AG04449 (cell line): ENCODE measurements at places on chromosomes 3 and 15.

DNA sequence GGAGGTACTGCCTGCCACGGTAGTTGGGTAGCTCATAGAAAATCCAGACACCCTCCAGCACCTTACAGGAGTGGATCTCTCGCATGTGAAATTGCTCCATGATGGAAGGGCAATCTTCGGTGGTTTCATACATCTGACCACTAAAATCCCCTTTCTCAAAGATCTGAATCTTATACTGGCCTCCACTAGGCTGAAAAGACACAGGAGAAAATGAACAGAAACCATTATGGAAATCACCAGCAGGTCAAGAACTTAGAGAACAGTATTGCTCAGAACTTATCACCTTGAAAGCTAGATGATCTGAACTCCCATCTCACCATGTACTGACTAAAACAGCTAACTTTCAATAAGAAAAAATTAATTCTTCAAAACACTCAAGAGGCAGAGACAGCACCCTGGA lies 5.4 kb downstream of the CRYGS start:
- DNase-seq = no peak

GRCh38 chr15:75551091-75551490 lies 28.0 kb downstream of the PTPN9 start:
- no peak for DNase-seq

DNA sequence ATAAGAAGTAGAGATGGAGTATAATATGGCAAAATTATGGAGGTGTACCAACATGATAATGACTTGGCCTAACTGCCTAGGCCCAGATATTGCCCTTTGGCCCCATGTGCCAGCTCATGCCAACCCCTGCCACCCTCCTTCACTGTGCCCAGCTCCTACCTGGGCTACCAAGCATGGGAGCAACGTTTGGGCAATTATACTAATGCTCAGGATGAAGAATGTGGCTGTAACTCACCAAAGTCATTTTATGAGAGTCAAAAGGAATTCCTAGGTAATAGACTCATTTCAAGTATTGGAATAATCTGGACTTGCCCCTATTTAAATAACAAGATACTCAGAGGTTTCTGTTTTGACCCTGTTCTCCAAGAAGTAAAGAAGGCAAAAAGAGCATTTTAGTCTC lies 240.2 kb upstream of the IL12A start:
- no peak for DNase-seq

- DNase-seq = no peak
Observed at GRCh38 chr15:95267481-95267880, 1036.1 kb downstream of the MCTP2 start.

- DNase-seq = no peak
Observed at GRCh38 chr3:29275309-29275708, 5.6 kb upstream of the RBMS3 start.

DNA sequence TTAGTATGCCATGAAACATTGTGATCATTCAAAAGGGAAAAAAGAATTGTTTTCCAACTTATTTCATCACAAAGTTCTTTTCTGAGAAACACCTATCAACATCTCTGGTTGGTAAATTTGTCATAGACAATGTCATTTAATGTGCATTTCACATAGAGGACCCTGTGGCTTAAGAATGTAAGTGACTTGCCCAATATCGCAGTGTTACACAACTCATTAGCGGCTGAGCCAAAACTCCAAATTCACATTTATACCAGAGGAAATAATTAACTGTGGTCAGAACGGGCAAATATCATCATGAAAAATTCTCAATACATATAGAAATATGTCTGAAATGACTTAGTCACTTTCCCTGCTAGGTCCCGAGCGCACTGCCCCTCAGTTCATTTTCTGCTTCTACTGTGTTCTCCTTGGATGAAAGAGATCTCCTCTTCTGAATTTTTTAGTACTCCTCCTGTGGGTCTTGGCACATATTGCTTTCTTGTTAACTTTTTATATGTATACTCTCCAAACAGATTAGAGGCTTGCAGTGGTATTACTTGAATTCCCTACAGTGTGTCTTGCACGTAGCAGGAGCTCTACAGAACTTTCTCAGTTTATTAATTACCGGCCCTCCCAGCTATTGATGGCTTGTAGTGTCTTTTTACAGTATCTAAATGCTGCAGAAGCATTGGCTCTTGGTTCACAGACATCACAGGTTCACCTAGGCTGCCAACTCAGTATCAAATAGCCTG lies 33.1 kb downstream of the PTX3 start:
- no peak for DNase-seq

DNA sequence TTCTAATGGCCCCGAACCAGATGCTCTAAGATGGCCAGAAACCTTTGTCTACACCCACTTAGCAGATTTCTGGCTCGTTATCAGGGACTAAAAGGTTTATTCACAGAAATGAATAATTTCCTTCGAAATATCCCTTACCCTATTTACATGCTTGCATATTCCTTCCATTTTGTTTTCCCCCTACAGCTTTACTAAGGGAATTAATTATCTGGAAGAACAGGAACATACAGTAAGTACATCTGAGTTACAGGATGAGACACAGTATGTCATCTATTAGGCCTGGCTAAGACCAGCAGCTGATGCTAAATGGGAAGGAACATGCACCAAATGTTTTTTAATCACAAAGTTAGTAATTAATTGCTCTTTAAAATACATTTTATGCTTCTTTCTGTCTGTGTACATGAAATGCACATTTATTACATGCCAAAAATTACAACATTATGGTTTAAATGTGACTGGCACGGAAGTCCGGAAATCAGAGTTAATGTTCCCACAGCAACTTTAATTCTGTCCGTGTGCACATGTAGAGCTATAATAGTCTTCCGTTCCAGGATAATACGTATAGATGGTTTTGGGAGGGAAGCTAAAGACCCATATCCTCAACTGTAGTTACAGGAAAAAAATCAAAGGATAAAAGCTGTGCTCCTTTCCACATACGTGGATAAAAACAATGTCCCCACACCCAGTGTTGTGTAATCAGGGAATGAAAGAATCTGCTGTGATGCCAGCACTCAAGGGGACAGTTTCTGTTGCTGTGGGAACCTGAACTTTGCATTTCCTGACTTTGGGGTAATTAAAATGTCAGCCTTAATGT lies 82.0 kb downstream of the TIGIT start:
- no peak for DNase-seq

- no peak for DNase-seq
Observed at GRCh38 chr3:154176036-154176435, 54.8 kb downstream of the ARHGEF26 start.

DNA sequence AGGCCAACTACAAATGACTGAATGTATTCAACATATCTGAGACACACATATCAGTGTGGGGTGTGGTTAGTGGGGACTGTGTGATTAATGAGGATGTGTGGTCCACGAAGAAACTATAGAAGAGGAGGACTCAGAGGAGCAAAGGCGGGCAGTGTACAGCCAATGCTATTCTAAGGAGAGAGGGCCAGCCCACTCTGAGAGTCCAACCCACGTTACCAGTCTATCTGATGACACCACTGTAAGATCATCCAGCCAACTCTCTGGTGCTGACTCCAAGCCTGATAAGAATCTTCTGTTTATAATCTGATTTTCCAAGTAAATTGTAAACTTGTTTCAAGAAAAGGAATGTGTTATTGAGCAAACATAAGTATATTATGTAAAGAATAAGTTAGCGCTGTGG lies 47.2 kb downstream of the MCF2L2 start:
- DNase-seq = no peak

DNA sequence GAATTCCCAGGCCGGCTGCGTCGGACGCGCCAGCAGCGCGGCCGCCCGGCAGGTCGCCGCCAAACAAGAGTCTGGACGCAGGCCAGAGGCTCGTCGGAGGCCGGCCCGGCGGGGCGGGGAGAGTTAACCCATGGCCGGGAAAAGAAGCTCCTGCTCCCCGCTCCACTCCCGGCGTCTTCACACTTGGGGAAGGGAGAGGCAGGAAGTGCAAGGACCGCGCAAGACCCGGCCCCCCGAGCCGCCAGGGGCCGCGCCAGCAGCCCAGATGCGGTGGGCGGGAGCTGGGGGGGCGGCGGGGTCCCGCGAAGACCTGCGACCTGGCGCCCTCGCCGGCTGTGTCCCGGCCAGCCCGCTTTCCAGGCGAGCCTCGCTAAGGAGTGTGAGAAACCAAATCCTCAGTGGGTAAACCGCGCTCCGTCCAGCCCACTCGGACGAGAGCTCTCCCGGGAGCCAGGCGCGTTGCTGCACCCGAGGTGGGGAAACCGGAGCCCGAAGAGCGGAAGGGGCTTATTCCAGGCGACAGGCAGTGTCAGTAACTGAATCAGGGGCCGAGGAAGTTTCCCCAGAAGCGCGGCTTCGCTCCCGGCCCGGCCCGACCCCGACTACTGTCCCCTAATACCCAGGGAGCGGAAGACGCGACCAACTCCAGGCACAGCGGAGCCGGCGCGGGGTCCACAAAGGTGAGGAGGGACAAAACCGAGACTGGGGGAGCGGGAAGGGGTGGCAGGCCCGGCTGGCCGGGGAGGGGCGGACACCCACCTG lies 721 bp downstream of the ADAMTS7 start:
- DNase-seq = no peak

DNA sequence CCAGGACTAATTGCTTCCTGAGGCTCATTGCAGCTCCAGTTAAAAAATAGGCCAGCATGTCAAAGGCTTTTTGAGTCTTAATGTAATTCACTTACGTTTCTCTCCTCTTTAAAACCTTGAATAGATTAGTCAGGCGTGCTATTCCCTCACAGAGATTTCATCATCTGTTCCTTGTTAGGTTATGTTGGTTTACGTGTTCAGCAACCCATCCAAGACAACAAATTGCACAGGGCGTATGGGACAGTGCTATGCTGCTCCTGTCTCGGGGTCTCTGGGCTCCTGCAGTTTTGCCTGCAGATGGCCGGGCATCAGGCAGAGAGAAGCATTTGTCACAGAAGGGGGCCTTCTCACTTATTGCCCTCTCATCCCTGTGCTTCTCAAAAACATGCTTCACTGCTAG lies 117.1 kb downstream of the CHDH start:
- DNase-seq = no peak

- DNase-seq = no peak
Observed at GRCh38 chr15:47386459-47386858, 330.8 kb upstream of the SEMA6D start.

DNA sequence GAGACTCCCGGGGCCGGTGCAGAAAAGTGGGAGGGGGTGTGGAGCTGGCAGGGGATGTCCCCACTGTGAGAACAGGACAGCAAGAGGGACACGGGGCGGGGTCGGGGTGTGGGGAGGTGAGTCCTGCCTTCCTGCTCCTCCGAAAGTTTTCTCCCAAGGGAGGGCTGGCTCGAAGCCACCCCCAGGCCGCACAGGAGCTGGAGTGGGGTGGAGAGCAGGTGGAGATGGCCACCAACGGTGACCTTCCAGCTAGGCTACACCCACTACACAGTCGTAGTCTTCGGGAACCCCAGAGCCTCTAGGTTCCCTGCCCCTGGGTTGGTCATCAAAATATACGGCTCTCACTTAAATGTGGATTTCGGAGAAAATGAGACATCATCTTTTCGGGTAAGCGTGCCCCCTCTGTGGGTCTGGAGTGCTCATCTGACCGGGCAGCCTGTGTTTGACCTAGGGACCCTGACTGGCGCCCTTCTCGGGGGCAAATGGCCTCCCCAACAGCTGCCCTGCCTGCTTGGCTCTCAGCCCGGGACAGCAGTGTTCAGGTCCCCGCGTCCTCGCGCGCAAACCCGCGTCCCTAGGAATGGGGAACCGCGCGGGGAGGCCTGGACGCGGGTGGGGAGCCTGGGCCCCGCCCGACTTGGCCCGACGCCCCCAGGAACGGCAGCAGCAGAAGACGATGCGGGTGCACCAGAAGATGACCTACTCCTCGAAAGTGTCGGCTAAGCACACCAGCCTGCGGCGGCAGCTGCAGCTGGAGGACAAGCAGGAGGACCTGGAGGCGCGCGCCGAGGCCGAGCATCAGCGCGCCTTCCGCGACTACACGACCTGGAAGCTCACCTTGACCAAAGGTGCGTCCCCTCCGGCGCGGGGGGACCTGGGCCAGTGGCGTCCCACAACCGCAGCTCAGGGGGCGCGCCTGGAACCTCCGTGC lies 21.2 kb downstream of the CFAP100 start:
- no peak for DNase-seq

GRCh38 chr3:111541911-111542483 lies at the start of gene CD96:
Gene CD96, plus strand, starts transcription at chr3:111542197. Its CDS starts 52 bp downstream, at chr3:111542249.
- no peak for DNase-seq

DNA sequence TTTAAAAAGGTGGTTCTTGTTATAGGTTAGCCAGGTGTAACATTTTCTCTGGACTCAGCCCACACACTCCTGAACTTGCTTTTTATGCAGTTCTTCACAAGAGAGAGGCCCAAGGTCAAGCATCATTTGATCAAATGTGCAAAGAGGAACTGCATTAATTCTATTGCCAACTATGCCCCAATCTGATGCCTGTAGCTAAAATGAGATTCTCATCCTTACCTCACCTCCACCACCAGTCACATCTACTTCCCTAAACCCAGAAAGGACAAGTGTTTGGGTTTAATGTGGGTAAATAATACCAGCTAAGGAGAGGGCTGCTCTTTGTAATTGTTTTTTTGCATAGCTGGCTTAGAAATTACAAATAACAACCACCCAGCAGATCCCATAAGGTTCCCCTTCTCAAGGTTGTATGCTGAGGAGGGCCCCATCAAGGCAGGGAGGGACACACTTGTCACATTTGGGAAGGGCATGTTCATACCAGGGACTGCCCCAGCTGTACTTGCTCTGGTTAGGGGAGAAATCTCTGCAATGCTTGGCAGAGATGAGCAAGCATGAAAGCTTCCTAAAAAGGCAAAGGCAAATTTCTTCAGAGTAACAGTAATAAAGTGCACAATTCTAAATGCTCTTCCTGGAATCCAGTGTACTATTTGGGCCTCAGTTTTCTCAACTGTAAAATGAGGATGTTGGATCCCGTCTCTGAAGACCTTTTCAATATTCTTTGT lies 76.2 kb downstream of the TGFBR2 start:
- no peak for DNase-seq

DNA sequence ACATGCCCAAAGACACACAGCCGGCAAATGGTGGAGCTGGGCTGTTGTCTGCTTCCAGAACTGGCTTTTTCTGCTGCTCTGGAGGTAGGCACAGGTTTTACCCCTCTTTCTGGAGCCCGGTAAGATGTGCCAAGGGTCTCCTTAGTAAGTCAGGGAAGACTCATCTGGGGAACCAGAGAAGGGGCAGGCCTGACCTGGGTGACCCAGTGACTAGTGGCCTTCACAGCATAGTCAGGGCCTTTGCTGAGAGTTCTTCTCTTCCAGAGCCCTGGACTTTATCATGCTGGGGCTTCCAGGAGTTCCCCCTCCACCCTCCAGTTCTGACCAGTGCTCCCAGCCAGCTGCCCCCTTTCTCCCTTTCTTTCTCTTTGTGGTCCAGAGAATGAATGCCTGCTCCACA lies 3.2 kb downstream of the CD276 start:
- DNase-seq = no peak

DNA sequence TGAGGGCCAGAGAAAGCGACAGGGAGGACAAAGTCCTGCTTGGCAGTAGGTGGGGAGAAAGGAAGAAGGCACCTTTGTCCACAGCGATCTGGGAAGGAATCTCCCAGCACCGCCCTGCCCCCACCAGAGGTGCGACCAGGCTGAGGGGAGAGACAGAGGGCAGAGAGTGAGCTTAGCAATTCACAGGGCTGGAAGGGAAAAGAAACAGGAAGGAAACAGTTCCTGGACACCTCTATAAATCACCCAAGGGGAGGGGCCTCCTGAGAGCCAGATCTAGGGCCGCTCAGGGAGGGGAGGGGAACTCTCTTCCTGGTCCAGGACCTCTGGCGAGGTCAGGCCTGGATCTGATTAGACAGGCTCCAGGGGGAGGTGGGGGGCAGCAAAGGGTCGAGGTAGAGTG lies 35.4 kb downstream of the RNU5B-1 start:
- DNase-seq = no peak

- DNase-seq = no peak
Observed at GRCh38 chr15:77839456-77839855, 206.7 kb upstream of the LINGO1 start.
